ENCODE measurements at places on chromosomes 7 and 10.

DNA sequence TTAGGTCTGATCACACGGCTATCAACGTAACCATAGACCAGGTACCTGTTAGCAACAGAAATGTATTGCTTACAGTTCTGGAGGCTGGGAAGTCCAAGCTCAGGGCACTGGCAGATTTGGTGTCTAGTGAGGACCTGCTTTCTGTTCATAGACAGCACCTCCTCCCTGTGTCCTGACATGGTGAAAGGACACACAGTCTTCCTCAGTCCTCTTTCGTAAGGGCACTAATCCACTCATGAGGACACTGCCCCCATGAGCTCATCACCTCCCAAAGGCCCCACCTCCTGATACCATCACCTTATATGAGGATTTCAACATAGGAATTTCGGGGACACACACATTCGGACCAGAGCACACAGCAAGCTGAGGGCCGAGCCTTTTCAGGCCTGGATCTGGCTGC is 71.4 kb upstream of the BTBD16 start:
- DNase-seq, result no peak

DNA sequence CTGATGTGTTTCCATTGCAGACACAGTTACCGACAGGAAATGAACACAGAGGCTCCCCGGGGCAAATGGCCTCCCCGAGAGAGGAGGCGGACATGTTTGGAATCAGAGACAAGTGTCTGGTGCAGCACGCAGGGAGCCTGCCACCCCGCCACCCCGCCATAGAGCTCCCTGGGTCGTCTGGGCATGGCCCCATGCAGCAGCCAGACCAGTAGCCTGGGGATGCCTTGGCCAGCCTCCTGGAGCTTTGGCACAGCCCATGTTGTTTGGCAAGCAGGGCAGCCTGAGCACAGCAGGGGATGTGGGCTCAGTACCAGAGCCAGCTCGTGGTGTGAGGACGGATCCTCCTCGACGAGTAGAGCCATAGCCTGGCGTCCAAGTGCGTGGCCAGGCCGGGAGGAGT is 80.8 kb downstream of the NKX6-2 start:
- DNase-seq, result no peak

GRCh38 chr10:109126016-109126415 is 797.3 kb downstream of the XPNPEP1 start:
- no peak for DNase-seq

GRCh38 chr10:112838784-112839481 is 111.1 kb upstream of the TCF7L2 start:
- DNase-seq, result no peak

GRCh38 chr7:148540041-148540738 is 50.4 kb upstream of the C7orf33 start:
- DNase-seq, result no peak

DNA sequence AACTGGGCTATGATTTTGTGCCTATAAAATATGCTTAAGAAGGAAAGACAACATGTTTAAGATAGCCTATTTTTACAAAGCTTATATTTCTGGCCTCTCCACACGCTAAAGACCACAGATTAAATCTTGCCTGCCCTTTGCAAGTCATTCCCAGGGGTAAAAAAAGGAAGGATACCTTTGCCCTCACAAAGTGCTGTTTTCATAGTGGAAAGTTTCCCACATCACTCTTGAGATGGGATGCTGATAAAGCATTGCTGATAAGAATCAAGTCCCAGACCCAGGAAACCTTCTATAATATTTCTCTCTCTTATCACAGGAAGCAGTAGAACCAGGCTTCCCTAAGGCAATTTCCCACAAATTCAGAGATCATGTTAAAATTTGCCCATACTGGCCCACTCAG is 56.5 kb downstream of the GSAP start:
- no peak for DNase-seq

GRCh38 chr10:35558276-35558675 is 46.9 kb upstream of the GJD4 start:
- DNase-seq, result no peak

DNA sequence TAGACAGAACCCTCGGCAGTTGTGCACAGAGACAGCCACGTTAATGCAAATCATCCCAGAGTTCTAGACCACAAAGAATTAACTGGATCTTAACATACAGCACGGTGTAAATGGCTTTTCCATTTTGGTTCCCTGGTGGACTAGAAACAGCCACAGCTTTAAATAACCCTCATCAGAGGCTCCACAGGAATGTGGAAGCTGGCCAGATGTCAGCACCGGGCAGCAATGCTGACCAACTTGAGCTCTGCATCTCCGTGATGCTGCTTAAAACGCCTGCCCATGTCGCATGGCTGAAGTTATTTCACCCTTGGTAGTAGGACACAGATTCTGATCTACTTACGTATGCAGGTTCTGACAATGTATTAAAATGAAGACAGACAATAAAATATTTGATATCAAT is 24.5 kb downstream of the RSU1 start:
- no peak for DNase-seq

DNA sequence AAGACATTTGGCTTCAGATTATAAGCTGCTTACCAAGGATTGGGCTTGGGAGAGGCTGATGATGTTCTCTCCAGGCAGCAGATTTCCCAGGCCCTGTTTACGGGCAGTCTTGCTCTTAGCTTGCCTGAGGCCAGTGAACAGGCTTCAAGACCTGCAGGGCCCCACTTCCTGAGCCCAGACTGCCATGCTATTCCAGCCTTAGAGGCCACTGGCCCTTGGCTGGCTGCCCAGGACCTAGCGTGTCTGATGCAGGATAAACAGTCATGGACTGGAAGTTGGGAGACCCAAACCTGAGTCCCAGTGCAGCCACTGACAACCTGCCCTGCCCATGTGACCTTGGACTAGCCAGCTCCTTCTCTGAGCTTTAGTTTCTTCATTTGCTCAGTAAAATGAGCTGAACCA is 2.9 kb downstream of the PRXL2A start:
- DNase-seq, result no peak

DNA sequence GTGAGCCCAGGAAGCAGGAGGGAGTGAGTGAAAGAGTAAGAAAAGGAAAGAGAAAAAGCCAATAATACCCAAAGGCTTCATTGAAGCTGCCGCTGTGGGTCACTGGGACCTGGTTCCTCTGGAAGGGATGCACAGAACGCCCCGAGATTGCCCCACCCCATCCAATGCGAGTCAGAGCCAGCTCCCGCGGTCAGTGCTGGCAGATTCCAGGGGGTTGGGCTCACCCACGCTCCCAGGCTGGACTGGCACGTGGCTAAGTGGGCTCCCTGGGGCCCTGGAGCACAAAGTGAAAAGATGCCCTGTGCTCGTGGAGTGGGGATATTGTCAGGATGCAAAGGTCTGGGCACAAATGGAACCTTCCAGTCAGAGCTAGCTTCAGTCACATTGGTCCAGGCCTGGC is 117.0 kb downstream of the OAT start:
- DNase-seq, result no peak

- DNase-seq, result no peak
Observed at GRCh38 chr7:131899271-131900030, 343.0 kb upstream of the PODXL start.

DNA sequence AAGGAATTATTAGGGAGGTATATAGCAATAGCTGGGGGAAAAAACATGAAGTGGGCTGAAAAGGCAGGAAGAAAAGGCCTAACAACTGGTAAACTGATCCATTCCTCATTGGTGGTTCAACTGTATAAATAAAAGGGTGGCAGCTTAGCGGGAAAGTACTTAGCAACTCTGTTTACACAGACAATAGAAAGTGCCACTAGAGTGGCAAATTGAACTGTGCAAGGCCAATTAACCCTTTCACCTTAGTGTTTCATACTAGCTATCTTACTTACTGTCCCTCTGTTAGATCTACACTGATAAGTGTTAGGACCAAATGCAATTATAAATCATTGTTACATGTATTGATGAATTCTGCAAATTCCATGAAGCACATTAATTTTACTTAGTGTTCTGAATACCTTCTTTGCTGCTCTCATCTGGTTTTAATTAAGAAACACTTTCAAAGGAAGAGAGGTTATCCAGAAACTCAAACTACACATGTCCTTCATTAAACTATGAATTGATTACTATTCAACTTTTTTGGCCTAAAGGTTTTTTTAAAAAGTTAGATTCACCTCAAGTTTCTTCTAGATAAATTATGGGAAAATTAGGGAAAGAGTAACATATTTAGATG is 28.0 kb downstream of the DNAJC1 start:
- DNase-seq, result no peak

GRCh38 chr10:72030762-72031543 is 57.4 kb downstream of the SPOCK2 start:
- no peak for DNase-seq

DNA sequence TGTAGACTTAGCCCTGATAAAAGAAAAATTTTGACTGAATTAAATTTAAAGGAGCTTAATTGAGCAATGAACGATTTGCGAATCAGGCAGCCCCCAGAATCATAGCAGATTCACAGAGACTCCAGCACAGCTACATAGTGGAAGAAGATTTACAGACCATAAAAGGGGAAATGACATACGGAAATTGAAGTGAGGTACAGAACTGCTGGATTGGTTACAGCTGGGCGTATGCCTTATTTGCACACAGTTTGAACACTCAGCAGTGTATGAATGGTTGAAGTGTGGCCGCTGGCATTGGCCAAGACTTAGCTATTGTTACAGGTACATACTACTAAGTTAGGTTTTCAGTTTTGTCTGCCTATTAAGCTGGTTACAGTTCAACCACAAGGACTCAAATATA is 433.5 kb upstream of the CELF2 start:
- DNase-seq, result no peak

DNA sequence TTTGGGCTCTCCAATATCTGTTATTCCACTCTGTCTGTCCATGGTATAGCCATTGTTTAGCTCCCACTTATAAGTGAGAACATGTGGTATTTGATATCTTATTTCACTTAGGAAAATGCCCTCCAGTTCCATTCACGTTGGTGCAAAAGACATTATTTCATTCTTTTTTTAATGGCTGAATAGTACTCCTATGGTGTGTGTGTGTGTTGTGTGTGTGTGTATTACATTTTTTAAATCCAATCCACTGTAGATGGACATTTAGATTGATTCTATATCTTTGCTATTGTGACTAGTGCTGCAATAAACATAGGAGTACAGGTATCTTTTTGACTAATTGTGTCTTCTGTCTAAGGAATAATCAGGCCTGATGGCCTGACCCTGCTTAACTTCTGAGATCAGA is 7.4 kb upstream of the CPED1 start:
- no peak for DNase-seq

- DNase-seq, result peak; percentile 59
Observed at GRCh38 chr10:87860156-87860795, 3.1 kb downstream of the KLLN start.

DNA sequence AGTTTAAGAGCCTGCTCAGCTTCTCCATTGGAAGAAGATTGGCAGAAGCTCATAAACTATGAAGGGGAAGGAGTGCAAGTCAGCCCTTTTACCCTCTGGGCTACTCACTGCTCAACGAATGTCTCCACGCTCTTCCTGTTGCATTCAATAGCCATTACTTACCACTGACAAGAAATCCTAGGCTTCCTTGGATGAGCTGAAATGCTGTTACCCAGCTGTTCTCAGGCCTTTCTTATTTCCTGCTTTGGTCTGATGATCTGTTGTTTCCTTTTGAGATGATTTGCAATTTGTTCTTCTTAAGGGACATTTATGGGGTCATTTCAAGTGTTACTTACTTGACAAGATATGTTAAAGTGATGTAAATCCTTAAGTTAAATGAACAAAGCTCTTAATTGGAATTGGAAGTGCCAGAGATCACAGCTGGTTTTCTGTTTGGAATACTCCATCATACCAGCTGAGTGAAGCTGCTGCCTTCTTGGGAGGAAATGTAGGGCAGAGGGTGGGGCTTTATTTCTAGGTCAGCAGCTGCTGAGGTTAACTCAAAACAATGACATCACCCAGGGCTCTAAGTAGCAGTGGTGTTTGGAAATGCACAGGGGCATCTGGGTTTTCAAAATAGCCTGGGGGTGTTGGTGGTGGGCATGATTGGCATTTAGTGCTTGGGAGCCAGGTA is 170.0 kb downstream of the PRKCQ start:
- DNase-seq, result peak; percentile 65

DNA sequence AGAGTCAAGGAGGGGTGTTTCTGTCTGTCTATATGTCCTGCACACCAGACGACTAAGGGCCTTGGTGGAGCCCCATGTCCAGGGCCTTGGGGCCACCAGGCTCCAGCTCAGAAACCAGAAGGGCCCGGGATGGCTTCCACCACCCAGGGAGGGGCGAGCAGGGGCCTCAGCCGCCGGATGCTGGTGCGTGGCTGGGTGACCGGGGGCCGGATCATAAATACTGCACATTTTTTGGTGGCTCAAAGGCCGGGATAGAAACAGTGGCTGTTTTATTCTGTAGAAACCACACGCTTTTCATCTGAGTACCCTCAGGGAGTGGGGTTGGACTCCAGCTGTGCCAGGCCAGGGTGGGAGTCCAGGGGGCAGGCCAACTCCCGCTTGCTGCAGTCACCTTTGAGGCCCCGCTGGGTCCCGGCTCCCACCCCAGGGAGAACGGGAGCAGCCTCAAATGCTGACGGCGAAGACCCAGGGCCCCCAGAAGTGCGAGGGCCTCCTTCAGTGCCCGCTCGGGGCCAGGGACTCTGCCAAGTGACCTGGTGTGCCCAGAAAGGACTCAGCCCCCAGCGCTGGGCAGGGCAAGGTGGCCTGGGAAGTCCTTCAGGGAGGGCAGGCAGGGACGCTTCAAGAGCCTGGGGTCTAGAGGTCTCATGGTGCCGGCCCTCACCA is 28.2 kb downstream of the PDGFA start:
- DNase-seq, result no peak

DNA sequence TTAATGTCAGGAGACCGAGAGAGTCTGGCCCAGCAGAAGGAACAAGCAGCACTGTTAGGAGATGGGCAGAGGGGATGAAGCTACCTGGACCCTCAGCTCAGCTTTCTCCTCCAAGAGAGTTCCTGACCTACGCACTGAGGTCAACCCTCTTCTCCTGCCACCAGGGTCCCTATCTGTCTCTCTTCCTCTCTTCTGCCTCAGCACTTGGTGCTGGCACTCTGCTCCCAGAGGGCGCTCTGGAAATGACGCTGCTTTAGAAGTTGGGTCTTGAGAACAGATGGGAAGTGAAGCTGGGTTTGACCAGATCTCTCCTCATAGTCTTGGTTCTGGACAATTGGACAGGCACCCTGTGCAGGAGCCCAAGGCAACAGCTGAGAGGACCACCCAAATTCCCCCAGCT is 216.0 kb upstream of the AGK start:
- DNase-seq, result no peak

DNA sequence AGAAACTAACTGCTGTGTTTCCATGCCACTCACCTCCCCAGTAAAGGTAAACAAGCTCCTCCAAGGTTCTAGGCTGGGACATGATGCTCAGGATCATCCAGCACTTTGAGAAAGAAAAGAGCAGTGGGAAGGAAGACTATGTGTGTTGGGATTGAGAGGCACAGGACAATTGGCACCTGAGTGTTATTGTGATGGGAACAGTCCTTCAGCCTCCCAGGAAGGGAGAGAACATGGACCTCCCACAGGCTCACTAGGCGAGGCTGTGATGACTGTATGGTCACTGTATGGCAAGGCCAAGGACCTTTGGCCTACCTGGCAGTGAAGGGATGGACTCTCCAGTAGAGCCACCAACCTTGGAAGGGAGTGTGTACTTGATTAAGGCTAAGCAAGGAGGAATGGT is 123.2 kb upstream of the UNC5B start:
- no peak for DNase-seq
